M059J (cell line): ENCODE measurements at places on chromosomes 13 and 19.
A peak's percentile ranks its signal among the peaks of the same experiment; 100 is the strongest.

- peak; percentile 60 for DNase-seq
Measured at GRCh38 chr19:49362048-49362928, at the start of gene TEAD2. Gene TEAD2, minus strand, starts transcription at chr19:49362416. Its CDS starts 2,341 bp downstream, at chr19:49360075.

DNA sequence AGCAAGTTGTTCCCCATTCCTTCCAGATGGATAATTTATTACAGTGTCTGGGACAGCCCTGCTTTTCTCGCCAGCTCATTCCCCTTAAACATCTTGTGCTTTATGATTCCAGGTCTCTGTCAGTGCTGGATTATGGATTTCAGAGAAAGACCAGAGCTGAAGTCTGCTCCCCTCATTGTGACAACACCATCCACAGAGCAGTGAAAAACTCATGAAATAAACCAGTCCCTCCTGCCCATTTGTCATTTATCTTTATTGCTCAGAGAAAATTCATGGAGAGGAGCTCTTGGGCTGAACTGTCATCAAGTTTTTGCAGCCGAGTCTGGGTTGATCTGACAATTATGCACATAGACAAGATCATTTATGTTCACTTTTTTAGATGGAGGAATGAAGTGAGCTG is 92.7 kb upstream of the GPR12 start:
- DNase-seq: no peak

- DNase-seq: no peak
Measured at GRCh38 chr19:28920269-28921066, 292.5 kb downstream of the UQCRFS1 start.

- no peak for DNase-seq
Measured at GRCh38 chr19:29745253-29745652, 30.2 kb upstream of the C19orf12 start.

GRCh38 chr19:13770013-13770635 is 4.1 kb upstream of the C19orf53 start:
- no peak for DNase-seq

- peak; percentile 57 for DNase-seq
Measured at GRCh38 chr19:10551698-10552301, 8.1 kb downstream of the ATG4D start.

DNA sequence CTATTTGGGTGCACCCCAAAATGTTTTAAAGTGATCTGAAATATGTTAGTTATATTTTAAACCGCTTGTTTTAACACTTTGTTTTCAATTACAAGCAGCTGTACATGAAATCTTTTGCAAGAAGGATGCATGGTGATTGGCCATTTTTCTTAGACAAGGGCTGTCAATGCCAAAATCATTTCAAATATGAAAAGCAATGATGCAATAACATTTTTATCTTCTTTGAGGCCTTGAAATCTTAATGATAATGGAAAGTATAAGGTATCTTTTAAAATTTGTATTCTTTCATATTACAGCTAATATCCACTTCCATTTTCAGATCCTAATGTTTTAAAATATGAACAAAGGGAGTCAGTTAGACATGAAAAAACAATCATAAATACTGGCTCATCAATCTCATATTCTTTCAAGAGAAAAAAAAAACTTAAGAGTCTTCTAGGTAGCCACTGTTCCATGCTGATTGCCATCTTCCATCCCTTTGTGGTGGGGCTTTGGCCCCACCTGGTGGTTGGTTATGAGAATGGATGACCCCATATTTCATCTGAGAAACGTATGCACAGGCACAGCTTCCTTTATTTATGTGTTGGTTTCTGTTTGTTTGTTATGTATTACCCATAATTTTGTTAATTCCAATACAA is 330.3 kb upstream of the MIR17HG start:
- DNase-seq: peak; percentile 37

DNA sequence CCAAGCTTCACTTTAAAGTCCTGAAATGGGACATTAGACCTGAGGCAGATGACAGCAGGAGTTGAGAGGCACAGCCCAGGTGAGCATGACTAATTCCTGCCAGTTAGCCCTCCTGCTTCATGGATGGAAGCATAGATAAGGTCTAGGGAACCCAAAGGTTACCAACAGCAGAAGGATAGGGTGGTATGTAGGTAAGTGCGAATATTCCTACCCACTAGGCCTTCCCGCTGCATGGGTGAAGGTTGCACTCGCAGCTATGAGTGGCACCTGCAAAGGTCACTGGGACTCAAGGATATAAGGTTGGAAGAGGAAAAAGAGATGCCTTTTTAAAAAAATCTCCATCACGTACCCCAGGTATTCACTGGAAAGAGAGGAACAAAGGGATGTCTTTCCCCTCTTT is 12.2 kb upstream of the MLLT1 start:
- no peak for DNase-seq

GRCh38 chr13:42380420-42381164 is 108.6 kb downstream of the AKAP11 start:
- DNase-seq: no peak

DNA sequence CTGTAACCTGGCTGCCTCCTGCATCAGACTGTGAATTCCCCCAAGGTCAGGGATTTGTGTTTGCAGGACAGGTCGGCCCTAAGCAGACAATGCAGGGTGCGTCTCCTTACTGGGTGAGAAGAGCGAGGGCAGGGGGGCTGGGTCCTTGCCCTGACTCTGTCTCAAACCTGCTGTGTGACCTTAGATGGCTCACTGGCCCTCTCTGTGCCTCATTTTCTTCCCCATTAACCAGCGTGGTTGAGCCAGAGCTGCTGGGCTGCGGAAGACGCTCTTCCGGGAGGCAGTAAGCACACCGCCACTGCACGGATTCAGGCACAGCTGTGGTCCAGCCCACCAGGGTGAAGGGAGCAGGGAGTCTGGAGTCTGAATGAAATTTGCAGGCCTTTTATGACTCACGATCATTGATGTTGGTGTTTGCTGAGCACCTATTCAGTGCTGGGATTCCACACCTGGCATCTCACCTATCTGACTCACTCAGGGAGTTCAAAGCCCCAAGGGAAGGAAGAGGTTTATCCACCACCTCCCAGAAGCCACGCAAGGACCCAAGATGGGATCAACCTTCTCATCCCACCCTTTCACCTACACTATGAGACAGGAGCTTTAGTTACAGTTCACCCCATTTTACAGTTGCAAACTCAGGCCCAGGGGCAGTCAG is 2.5 kb downstream of the AKT1S1 start:
- DNase-seq: no peak

DNA sequence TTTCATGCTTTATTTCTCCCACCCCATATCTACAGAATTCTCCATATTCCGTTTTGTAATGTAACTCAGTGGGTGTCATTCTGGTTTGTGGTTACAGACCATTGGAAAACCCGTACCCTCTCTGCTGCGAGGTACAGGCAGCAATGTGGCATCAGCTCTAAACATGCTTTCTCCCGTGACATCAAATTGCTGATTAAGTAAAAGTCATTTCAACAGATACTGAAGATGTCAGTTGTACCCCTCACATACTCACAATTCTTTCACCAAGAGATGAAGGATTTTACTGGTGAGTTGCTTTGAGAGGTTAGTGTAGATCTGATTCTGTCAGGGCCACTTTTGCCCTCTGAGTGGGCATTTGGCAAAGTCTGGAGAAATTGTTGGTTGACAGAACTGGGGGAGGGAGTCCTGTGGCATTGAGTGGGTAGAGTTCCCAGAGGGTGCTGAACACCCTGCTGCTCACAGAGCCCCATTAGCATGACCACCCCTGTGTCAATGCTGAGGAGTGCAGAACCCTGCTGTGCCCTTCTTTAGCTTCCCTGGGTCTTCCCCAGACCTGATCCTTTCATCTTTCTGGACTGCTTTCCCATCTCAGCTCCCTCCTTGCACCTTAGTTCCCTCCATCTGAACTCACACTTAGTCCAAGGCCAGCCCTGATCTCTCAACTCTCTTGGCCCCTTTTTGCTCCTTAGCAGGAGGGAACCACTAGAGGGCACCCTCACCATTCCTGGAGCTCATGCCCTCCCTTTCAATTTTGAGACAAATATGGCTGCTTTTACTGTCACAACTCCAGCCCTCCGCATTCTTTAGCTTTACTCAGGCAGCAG is 39.9 kb upstream of the CEACAM8 start:
- peak; percentile 52 for DNase-seq

GRCh38 chr13:109123971-109124370 is 494.6 kb downstream of the MYO16 start:
- DNase-seq: no peak

GRCh38 chr13:34757441-34757840 is 184.6 kb upstream of the NBEA start:
- DNase-seq: no peak

DNA sequence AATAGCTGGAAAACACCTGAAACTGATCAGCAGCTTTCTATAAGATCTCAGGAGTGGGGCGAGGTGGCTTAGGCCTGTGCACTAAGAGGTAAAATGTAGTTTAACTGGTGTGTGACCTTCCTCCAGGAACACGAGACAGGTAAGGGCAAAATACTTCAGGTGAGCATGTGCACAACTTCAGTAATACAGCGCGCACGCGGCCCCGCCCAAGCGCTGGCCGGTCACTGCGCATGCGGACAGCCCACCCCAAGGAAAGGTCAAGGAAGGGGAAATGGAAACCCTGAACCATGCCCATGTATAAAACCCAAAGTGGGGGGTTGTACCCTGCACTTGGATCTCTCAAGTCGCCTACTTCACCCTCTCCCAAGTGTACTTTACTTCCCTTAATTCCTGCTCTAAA is 49.4 kb upstream of the ARHGEF7 start:
- DNase-seq: no peak

DNA sequence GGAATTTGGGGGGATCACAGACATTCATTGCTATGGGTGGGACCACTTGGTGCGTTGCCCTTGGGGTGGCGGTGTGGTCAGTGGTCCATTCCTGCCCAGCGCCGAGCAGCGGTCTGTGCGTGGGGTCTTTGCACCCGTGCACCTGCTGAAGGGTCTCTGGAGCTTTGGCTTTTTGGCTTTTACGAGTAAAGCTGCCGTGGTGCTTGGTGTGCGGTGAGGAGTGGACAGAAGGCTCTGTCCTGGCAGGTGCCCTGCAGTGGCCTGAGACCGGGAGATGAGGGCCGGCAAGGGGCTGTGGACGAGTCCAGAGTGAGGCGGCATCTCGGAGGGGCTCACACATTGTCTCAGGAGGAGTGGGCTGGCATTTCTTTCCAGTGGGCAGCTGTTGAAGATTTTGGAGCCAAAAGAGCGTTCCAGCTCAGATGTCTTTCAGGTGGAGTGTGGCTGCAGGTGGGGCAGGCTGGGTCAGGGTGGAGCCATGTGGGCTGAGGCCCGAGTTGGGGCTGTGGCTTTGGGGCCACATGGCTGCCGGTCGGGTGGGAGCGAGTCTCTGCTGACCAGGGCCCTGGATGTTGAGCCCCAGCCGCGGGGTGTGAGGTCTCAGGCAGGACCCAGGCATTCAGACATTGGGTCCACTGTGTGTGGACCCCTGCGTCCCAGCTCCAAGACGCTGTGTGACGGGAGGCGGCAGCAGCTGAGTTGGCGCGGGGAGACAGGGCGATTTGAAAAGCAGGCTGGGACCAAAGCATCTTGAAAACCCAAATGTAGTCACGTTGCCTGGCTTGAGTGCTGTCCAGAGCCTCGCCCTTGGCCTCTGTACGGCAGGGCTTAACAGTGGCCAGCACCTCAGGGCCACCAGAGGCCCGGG is 11.7 kb downstream of the GNA11 start:
- DNase-seq: no peak

GRCh38 chr13:95615539-95615938 is 29.0 kb downstream of the DZIP1 start:
- no peak for DNase-seq

GRCh38 chr13:32267836-32268439 is 47.2 kb downstream of the ZAR1L start:
- DNase-seq: no peak

DNA sequence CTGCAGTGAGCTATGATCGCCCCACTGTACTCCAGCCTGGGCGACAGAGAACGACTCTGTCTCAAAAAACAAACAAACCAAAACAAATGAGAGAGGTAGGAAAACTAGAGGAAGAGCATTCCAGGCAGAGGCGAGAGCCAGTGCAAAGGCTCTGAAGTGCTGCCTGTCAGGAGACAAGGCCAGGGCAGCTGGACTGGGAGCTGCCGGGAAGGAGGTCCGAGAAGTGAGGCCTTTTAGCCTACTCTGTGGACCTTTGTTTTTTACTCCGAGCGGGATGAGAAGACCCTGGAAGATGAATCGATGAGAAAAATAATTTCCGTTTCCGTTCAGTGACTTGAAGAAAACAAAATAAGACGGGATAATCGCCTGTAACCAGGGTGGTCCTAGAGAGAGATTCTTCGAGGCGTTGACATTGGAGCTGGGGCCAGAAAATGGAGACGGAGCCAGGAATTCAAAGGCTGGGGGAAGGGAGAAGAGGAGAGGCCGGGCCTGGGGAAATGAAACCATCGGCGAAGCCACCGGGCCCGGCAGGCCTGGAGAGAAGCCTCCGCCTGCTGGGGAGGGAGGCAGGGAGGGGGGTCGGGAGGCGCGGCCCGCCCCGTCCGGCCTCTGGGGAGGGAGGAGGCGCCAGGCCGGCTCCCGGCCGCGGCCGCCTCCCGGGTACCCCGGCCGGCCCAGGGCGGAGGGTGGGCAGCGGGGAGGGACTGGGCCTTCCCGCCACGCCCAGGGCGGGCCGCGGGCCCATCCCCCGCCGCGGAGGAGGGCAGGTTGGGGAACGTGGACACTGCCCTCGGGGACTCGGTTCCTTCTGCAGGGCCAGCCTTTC is 7.8 kb upstream of the SERTAD1 start:
- peak; percentile 94 for DNase-seq

GRCh38 chr13:111659219-111659775 is 338.9 kb downstream of the TEX29 start:
- DNase-seq: no peak

DNA sequence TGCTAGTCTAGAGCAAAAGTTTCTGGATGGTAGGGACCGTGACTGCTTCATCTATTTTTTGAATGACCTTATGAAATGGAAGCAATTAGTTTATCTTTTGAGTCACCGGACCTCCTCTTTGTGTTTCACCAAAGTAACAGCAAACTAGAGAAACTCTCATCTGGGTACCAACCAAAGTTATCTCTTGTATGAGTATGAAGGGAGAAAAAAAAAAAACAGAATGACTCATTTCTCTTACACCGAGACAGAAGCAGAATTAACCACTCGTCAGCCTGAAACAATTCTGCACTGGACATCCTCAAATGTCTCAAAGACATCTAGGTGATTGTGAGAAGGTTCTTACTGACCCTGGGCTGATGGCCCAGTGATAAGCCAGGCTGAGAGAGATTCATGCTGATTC is 18.3 kb downstream of the ZNF100 start:
- DNase-seq: peak; percentile 9

- peak; percentile 18 for DNase-seq
Measured at GRCh38 chr19:5580161-5580571, 12.4 kb upstream of the TINCR start.

- DNase-seq: no peak
Measured at GRCh38 chr19:14943601-14944000, 2.3 kb downstream of the OR7C2 start.

DNA sequence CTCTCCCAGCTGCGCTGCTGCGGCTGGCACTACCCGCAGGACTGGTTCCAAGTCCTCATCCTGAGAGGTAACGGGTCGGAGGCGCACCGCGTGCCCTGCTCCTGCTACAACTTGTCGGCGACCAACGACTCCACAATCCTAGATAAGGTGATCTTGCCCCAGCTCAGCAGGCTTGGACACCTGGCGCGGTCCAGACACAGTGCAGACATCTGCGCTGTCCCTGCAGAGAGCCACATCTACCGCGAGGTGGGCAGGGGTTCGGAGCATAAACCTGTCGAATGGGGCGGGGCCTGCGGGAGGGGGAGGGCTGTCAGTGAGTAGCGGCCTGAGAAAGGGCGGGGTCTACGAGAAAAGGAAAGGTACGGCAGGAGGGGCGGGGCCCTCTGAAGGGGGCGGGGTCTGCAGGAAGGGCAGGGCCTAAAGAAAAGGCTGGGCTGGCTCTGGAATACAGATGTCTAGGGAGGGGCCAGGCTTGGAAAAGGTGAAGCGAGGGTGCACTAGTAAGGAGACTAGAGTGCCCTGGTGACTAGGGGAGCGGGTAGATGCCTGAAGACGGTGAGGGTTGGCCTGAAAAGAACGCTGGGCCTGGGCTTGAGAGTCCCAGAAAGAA is 3.6 kb downstream of the CD37 start:
- DNase-seq: no peak
